Frontal cortex (tissue), 4 donors: ENCODE measurements at places on chromosomes 13 and 19. TPM values are rescaled to one million over a fixed set of nuclear protein-coding genes. Genes with fewer than 3 reads are reported as not detected.

Gene EIF3K
- 120 TPM for total RNA-seq

Gene ATXN8OS
- total RNA-seq, result 1.6 TPM

Gene CCNA1
- 10.2 TPM for total RNA-seq

Gene ATP4A
- not detected for total RNA-seq

Gene NR2F6
- 9.8 TPM for total RNA-seq

Gene ZNF850
- 6.1 TPM for total RNA-seq

Gene B3GNT8
- 2.0 TPM for total RNA-seq

Gene MARK4
- 32.6 TPM for total RNA-seq

Gene PDE4C
- total RNA-seq, result 1.2 TPM
